ENCODE measurements at places on chromosomes 12 and 14.
A peak's percentile ranks its signal among the peaks of the same experiment; 100 is the strongest.

GRCh38 chr14:23562822-23563472, 4.6 kb downstream of the AP1G2 start:
- peak; percentile 30 for DNase-seq

DNA sequence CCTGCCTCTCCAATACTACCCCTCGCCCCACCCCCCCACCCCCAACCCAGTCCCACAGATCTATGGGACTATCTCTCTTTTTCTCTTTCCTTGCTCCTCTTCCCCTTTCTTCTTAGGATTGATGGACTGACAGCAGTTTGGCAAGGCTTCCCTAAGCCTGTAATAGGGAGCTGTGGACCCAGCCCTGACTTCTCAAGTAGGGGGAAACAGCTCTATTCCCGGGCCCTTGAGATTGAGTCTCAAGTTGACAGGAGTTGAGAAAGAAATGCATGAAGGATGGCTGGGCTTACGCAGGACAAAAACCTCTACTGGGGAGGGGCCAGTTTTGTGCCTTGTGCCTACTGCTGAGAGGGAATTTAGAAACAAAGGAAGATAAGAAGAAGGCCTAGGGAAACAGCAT, 60.4 kb downstream of the SMUG1 start:
- DNase-seq = no peak

DNA sequence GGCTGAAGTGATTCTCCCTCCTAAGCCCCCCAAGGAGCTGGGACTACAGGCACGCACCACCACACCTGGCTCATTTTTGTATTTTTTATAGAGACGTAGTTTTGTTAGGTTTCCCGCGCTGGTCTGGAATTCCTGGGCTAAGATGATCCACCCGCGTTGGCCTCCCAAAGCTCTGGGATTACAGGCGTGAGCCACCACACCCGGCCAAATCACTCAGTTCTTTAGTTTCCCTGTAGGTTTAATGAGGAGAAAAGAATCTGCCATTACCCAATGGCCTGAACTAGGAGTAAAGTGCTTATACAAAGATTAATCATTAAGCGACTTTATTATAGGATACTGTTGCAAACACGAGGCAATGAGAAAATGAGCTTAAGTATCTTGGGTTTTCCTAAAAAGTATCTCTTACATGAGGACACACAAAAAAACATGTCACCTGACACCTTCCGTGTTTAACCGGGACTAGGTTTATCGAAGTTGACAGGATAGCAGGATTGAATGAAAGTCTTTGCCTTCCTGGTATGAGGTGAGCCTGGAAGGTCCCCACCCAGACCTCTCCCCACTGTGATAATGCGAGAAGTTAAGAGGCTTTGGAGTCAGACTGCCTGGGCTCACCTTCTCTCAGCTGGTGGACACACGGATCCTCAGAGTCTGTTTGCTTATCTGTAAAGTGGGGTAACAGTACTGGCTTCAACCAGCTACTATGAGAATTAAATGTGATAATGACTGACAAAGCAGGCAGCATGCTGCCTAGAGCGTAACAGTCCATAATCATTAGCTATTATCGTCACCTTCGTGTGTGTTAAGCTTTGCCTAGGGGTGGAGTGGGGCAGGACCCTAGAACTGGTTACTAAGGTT, 133.5 kb upstream of the KRAS start:
- no peak for DNase-seq

- no peak for DNase-seq
Observed at GRCh38 chr14:61923348-61923747, 161.1 kb downstream of the SNAPC1 start.

- DNase-seq = no peak
Observed at GRCh38 chr12:44369998-44370397, 506.1 kb downstream of the NELL2 start.

- DNase-seq = no peak
Observed at GRCh38 chr14:99566009-99566389, 38.0 kb downstream of the CCDC85C start.

DNA sequence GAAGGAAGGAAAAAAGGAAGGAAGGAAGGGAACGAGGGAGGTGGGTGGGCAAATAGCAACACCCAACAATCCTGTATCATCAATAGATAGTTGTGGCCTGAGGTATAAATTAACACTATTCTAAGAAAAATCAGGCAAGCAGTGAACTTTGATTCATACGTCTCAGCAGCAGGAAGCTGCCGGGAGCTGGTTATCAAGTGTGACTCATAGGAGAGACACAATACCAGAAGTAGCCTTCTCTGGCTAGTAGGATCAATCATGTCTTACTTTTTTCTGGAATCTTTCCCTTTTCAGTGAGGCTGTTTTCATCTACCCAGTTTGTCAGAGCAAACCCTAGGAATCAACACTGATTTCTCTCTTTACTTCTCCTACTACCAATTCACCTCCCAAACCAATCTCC, 780.5 kb downstream of the NRXN3 start:
- no peak for DNase-seq

DNA sequence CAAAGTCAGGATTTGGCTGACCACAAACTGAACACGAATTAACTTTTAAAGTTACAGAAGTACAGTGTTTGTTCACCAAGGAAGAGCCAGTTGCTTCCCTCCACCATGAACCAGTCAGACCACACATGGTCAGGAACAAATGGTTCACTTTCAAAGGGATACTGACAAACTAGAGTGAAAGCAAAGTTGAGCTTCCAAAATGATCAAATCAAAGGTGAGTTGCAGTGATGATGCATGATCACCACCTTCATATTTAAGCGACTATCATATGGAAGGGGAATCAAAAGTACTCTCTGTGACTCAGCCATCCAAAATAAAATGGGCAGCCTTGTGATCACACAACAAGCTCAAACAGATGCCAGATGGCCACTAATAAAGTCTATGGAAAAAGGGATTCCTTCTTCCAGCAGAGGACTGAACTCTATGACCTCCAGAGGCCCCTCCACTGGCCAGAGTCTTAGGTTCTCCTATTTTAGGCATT, 13.1 kb downstream of the NT5DC3 start:
- DNase-seq = no peak

DNA sequence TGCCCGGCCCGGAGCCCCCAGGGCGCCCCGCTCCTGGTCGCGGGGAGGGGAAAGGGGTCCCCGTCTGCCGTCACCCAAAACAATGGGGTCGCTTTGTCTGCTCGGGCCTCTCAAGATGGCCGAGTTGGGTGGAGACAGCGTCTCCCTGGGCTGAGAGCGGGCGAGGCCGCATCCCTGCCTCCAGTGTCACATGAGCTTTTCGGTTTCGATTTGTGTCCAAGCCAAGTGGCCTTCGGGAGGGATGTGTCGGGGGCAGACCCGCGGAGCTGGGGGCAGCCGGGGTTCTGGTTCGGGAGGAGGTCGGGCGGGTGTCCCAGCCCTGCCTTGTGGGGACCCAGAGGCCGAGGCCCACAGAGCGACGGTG, 790 bp downstream of the DYNC1H1 start:
- peak; percentile 16 for DNase-seq

DNA sequence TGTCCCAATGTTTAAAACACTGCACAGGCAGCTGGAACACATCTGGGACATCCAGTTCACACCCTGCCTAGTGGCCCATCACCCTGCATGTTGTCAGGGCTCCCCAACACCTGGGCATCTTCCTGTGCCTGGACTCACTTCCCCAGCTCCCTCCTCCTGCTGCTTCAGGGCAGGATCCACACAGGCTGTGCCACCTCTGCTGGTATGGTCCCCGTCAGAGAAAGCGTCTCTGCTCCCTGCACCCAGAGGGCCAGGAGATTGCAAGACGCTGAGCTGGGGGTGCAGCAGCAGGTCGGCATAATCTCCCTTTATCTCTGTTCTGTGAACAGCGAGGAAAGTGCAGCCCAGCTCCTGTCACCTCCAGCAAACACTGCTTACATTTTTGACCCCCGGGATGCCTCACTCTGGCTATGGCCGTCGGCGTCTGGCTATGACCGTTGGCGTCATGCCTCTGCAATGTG, 124.3 kb downstream of the ADGRD1 start:
- DNase-seq = no peak

DNA sequence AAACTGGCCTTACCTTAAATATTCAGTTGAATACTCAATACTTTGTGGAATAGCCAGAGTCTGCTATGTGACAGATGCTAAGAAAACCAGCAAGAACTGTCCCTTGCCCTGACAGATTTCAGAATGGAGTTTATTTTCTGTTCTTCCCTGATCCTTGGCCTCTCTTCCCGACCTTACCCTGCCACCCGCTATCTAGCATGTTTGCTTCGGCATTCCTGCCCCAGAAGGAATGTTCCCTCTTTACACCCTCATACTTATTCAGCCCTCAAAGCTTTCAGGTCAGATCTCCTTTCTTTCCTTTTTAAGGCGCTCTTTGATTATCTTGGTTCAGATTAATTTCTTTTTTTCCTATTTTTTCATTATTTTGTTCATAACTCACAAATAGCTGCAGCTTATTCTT, 21.8 kb downstream of the SUSD6 start:
- no peak for DNase-seq

DNA sequence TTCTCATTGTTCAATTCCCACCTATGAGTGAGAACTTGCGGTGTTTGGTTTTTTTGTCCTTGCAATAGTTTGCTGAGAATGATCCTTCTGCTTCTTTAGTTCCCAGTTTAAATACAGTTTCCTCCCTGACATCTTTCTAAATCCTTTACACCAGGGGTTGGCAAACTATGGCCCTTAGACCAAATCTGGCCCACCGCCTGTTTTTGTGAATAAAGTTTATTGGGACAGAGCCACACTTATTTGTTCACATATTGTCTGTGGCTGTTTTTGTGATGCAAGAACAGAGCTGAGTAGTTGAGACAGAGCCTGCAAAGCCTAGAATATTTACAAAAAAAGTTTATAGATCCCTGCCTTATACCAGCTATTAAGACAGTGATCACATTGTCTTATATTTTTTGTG, 53.7 kb downstream of the SERPINA10 start:
- DNase-seq = no peak

- DNase-seq = peak; percentile 52
Observed at GRCh38 chr14:104708606-104709268, 15.3 kb upstream of the ADSS1 start.

DNA sequence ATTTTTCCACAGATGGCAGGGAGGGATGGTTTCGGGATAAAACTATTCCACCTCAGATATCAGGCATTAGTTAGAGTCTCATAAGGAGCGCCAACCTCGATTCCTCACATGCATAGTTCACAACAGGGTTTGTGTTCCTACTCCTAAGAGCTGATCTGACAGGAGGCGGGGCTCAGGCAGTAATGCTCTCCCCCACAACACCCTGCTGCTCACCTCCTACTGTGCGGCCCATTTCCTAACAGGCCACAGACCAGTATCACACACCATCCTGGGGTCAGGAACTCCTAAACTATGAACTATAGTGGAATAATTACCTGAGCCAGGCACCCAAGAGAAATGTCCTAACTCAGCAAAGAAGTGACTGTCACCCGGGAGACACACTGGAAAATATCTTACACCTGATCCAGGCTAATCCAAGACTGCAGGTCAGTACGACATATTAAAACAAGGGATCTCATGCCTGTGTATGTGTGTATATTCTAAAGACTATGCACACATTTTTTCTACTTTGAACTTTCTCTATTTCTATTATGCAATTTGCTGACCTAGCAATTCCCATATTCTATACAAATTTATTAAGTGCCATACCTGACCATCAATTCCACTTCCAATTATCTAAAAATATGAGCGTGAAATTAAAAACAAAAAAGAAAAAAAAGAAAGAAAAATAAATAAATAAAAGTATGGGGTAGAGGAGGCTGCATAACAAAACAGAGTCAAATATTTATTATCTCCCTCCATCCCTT, 4.7 kb downstream of the NAA25 start:
- DNase-seq = no peak

DNA sequence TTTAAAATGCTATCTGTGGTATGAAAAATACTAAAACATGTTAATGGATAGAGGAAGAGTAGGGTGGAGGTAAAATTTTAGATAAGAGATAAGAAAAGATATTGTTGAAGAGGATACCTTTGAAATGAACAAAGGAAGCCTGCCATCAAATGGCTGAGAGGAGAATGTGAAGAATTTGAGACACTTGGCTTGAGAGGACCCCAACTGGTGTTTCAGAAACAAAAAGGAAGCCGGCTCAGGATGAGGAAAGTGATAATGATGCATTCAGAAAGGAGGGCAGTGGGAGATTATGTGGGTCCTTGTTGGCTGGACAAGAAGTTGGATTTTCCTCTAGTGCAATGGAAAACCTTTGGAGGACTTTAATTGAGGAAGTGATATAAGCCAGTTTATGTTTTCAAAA, 264.4 kb downstream of the DUSP6 start:
- DNase-seq = no peak

GRCh38 chr12:93743229-93743998, 66.2 kb downstream of the CRADD start:
- no peak for DNase-seq

DNA sequence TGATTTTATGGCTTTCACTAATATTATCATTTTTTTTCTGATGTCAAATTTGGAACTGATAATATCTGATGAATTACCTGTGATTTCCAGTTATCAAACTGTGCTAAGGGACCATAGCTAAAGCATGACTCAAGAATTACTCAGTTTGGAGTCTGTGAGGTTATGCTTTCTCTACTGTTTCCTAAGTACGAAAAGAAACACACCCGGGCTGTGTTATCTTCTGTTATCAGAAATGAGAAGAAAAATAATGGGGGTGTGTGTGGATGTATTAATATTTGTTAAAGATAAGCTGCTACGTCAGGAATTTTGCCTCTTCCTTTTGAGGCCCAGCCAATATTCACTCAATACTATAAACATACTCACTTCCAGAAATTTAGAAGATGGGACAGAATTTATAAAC, 1401.9 kb upstream of the FLRT2 start:
- no peak for DNase-seq

GRCh38 chr14:85542623-85543022, 12.7 kb downstream of the FLRT2 start:
- DNase-seq = no peak

DNA sequence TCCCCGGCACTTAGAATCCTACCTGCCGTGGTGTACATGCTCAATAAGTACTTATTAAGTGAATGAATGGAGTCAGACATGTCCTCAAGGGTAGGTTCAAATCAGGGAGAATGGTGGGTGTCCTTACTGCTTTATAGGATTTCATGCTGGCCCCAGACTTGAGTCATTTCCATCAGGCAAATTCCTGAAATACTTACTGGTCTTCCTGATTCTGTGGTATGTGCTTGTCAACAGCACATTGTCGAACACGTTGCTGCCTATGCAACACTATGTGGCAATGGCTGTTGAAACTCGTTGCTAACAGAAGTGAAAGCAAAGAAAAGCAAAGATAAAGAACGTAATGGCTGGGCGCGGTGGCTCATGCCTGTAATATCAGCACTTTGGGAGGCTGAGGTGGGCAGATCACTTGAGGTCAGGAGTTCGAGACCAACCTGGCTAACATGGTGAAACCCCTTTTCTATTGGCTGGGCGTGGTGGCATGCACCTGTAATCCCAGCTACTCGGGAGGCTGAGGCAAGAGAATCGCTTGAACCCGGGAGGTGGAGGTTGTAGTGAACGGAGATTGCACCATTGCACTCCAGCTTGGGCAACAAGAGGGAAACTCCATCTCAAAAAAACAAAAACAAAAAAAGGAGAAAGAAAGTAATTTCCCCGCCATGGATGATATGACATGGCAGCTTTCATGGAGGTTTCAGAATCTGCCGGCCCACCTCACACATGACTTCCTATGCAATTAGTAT, 214.9 kb downstream of the ZFP36L1 start:
- no peak for DNase-seq

- DNase-seq = no peak
Observed at GRCh38 chr12:94203181-94203546, 54.8 kb downstream of the PLXNC1 start.
